ENCODE measurements at places on chromosomes 6 and 20.
A peak's percentile ranks its signal among the peaks of the same experiment; 100 is the strongest.

DNA sequence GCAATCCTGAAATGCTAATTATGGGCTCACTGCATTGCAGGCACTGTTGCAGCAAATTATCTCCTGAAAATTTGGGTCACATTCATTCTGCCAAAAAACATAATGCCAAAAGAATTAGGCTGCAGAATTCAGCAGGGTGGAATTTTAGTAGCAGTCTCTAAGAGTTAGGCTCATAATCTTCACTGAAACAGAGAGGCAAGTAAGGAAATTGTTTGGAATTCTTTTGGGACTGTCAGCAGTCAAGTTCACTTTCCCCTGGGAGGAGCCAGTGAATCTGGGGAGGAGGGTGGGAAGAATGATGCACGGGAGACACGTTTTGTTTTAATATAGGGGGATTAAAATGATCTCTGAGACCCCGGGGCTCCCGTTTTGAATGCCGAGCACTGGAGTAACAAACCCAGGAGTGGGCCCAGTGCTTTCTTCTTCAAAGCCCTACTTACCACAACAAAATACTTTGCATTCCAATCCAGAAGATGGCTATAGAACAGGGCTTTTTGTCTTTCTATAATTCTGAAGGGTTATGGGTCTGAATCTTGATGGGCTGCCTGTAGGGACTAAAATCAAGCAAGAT lies 44.7 kb downstream of the SOBP start:
- no peak for DNase-seq

DNA sequence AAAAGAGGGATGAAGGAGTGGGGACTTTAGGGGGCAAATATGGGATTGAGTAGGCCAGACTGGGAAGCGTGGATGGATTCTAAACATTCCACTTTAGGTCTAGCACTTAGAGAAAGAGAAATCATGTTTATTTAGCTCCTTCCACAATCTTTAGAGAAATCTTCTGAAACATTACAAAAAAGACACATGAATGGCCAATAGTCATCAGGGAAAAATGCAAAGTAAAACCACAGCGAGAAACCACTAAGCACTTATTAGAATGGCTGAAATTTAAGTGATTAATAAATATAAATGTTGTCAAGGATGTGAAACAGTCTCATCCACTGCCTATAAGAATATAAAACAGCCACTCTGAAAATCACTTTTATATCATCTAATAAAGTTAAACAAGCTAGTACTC lies 46.9 kb downstream of the HLA-A start:
- DNase-seq: no peak

- no peak for DNase-seq
Measured at GRCh38 chr6:137102851-137103492, 58.2 kb upstream of the IL20RA start.

DNA sequence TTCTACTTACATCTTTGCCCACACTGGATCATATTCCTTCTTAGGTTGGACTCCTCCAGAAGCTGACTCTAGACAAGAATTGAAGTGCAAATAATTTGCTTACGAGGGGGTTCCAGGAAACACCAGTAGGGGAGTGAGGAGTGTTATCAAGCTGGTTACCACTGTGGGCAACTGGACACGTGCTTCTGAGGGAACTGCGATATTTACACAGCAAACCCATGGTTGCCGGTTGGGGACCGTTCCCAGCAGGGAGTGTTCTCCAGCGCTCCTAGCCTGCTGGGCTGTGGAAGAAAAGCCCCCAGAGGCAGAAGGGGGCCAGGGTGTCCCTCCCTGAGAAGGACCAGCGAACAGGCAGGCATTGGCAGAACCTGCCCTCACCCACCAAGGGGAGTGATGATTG lies 21.7 kb downstream of the MDFI start:
- DNase-seq: no peak

- DNase-seq: no peak
Measured at GRCh38 chr6:10778230-10778629, 30.6 kb downstream of the TMEM14B start.

- no peak for DNase-seq
Measured at GRCh38 chr6:149445095-149445466, 39.7 kb downstream of the ZC3H12D start.

- DNase-seq: no peak
Measured at GRCh38 chr6:11200356-11200755, 32.1 kb downstream of the NEDD9 start.

DNA sequence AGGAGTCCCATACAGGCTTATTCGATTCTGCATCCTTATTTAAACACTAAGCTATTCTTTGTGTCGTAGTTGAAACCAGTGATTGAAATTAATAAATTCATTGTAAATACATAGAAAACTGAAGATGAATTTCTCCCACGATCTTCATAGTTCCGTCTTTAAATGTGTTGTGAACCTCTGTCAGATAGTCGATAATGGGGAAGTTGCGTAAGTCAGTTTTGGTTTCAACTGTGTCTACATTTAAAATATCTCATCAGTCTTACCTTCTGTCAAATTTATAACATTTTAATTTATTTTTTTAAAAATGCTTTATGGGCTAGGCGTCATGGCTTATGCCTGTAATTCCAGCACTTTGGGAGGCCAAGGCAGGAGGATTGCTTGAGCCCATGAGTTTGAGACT lies 12.7 kb downstream of the STX11 start:
- DNase-seq: no peak

- no peak for DNase-seq
Measured at GRCh38 chr6:149429427-149430360, 29.6 kb downstream of the SUMO4 start.

DNA sequence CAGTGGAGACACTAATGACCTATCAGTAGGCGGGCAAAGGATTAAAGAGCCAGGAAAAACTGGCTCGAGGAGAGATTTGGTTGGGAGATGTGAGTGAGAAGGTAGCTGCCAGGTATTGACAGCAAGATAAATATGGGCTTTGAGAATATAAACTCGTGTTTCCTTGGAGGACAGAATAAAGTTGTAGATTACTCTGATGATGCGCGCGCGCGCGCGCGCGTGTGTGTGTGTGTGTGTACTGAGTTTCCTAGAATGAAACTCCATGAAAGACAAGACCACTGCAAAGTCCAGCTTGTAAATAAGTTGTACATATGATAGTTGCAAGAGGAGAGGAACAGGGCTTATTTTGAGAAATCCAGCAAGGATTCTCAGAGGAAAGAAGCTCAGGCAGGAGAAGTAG lies 13.3 kb upstream of the TREM2 start:
- no peak for DNase-seq

DNA sequence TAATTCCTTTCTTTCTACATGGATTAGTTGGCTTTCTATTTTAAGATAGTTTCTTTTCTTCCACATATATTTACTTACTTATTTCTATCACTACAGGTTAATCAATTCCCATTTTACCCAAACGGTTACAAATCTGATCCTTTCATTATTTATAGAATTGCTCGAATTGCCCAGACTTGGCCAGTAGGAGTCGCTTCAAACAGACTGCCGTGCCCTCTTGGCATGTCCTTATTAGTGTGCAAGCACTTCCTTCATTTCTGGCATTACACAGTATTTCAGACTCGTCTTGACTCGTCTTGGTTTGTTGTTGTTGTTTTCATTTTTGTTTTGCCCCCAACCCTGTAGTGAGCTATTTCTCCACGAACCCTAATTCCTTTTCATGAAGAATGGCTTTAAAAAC lies 74.6 kb downstream of the SAMD3 start:
- no peak for DNase-seq

DNA sequence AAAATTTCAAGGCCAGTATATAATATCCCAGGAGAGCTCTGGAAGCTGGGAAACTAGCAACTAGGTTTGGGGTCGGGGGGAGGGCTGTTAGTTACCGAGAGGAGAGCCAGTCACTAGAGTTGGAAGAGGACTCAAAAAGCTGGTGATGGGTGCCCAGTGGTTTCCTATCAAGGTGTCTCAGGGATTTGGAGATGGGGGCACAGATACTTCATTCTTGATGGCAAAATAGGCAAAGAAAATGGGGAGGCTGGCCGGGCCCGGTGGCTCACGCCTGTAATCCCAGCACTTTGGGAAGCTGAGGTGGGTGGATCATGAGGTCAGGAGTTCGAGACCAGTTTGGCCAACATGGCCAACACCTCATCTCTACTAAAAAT lies 805 bp downstream of the PHF1 start:
- DNase-seq: no peak

DNA sequence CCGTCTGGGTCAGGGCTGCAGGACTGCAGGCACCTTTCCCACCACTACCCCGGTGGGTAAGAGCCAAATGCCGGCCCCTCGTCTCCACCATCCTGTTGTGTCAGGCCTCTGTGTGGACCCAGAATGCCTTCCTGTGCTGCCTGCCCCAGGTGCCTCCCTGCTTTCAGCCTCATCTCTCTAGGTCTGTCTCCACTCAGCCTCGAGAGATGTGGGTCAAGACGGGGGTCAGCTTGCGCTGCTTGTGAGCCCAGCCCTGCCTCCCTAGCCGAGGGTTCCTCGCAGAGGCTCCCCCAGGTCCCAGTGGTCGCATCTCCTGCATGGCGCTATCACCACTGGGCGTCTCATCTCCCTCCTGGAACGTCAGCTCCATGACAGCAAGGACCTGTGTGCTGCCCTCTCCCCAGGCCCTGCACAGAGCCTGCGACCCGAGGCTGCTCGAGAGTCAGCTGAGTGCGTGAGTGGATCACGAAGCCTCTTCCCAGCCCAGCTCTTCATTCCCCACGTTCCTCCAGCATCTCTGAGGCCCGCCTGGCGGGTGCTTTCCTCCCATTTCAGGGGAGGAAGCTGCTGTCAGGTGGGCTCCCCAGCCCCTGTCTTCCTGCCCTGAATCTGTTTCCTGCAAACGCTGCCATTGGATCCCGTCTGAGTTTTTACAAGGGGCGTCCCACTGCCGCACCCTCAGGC lies 38.7 kb upstream of the ZBP1 start:
- DNase-seq: no peak

DNA sequence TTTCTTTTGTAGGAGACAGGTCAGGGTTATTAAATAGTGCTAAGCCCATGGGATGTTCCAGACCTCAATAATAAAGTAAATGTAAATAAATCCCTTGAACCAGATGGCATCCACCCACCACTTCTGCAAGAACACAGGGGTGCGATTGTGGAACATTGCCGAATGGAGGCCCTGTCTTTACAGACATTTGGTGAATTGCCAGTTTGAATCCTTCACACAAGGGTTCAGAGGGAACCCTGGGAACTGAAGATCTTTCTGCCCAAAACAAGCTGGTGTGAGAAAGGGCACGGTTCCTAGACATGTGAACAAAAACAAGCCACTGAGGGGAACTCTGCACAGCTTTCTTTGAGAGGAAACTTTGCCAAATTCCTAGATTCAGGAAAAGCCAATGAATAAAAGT lies 30.2 kb upstream of the RNF8 start:
- DNase-seq: peak; percentile 52

GRCh38 chr6:6736791-6737654 lies 148.5 kb downstream of the LY86 start:
- DNase-seq: no peak

- DNase-seq: no peak
Measured at GRCh38 chr6:48512390-48512789, 401.4 kb upstream of the PTCHD4 start.

DNA sequence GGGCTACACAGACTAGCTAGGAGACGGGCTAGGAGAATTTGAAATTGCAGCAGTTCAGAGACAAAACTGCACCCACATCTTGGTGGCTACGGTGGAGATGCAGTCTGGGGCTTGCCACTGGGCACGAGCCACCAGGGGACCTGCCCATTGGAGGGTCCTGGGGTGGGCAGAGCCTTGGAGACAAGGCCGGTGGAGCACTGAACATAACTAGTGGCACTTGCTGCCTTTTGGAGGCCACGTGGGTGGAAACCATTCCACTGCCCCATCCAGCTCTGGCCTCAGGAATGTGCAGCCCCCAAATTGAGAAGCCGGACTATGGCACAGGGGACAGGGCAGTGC lies 113.4 kb downstream of the NFATC2 start:
- no peak for DNase-seq

GRCh38 chr6:125471667-125472066 lies 169.9 kb upstream of the HDDC2 start:
- DNase-seq: no peak

DNA sequence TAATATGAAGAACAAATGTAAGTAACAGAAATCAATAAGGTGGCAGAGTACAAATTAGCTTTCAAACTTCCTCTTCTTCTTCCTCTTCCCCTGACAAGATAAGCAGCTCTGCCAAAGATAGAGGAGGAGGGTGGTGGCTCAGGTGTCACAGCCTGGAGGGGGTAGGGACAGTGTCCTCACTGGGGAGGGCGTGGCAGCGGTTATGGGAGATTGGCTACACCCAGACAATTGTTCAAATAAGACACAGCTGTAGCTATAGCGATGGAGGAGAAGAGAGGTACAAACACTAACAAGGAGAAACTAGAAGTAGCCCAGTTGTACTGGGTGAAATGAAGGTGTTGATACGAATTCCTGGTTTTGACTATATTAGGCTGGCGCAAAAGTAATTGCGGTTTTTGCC lies 198.5 kb downstream of the TBXT start:
- DNase-seq: no peak

DNA sequence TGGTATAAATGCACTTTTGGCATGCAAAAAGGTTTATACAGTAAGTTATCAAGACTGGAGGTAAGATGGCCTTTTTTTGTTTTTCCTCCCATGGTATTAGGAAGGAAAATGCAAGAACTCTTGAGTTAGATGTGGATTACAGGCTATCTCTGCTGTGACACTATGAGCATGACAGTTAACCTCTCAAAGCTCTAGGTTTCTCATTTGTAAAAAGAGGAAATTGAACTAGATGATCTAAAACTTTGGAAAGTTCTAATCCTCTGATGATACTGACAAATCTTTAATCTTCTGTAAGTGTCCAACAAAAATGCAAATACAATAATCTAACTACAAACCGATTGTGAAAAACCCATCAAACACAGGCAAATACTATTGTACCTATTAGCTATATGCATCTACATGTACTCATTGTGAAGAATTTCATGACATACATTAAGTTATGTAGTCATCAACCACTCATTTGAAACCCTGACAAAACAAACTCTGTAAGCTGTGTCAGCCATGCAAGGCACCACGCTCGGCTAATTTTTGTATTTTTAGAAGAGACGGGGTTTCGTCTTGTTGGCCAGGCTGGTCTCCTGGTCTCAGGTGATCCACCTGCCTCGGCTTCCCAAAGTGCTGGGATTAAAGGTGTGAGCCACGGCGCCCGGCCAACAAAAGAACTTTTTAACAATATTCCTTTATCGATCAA lies 4.2 kb downstream of the CDK19 start:
- DNase-seq: no peak

DNA sequence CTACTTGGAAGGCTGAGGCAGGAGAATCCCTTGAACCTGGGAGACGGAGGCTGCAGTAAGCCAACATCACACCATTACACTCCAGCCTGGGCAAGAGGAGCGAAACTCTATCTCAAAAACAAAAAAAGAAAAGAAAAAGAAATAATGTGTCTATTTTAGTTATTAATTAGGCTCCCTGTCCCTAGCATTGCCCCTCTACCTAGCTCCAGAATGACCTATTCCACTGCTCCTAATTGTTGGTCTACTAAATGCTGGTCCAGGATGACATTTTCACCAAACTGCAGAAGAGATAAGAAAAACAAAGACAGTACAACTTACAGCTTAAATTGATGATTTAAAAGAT lies 429.7 kb upstream of the SOX4 start:
- no peak for DNase-seq

GRCh38 chr6:89830170-89830809 lies 610 bp downstream of the CASP8AP2 start:
- DNase-seq: no peak

GRCh38 chr20:9628141-9628540 lies 113.8 kb downstream of the LAMP5 start:
- DNase-seq: no peak

GRCh38 chr20:46235077-46235476 lies 73.2 kb downstream of the CDH22 start:
- DNase-seq: no peak

- no peak for DNase-seq
Measured at GRCh38 chr20:36677422-36677771, 31.4 kb upstream of the SLA2 start.
